GM04503 (cell line): ENCODE measurements at places on chromosomes 5 and 9.

- no peak for DNase-seq
Measured at GRCh38 chr5:138438724-138439476, at the start of gene REEP2. Gene REEP2 (plus strand): TSS chr5:138439057. CDS start chr5:138439209, 152 bp downstream.

- no peak for DNase-seq
Measured at GRCh38 chr5:68648944-68649857, 433.6 kb downstream of the PIK3R1 start.

DNA sequence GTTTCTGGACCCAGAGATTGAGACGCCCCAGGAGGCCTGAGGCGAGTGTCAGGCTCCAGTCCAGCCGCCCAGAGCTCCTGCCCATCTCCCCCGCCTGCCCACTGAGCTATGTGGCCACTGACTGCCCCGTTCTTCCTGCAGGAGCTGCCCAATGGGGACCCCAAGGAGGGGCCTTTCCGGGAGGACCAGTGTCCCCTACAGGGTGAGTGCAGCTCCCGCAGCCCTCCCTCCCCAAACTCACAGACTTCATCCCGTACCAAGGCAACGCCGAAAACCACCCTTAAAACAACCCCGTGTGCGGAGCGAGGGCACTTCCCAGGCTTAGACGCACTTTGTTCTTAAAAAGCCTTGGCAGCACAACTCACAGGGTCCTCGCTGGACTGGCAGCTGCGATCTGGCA lies 23.4 kb downstream of the NKD2 start:
- DNase-seq: no peak

- DNase-seq: no peak
Measured at GRCh38 chr5:61228229-61228628, 66.0 kb upstream of the SMIM15 start.

- DNase-seq: no peak
Measured at GRCh38 chr5:111509119-111509518, 3.2 kb downstream of the STARD4 start.

DNA sequence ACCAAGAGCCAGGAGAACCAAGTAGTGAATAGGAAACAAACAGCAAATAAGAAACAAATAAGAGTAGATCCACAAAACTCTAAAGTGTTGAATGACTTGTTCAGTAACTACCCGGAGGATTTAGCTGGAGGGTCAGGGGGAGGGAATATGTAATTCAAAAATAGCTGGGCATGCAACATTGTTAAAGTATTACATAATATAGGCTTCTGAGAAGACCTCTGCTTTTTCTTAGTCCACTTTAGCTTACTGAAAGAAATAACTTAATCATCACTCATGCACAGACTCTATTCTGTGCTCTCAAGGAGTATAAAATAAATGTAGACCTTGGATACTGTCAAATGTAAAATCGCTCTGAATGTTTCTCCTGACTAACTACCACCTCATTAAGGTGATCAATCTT lies 183.2 kb upstream of the POU5F2 start:
- DNase-seq: peak; percentile 14

- DNase-seq: no peak
Measured at GRCh38 chr5:58231041-58231440, 228.8 kb downstream of the PLK2 start.

DNA sequence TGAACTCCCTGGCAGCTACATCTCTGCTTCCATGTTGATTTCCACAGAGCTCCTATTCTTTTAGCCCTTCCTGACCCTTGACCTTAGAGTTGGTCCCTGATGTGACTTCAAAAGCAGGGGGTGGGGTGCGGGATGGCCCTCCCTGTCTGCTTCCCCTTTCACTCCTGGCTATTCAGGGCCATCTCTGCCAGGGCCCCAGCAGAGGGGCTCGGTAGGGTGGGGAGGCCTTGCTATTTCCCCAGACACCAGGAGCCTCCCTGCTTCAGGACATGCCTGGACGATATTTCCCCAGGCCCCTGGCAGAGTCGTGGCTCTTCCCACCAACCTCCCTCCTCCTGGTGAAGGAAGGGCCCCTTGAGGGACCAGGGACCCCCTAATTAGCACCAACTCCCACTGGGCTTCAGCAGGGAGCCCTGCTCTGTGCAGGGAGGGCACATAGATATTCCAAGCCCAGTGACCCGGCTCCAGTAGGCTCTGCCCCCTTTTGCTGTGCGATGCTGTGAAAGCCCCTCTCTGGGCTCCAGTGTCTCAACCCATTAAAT lies 17.3 kb downstream of the CORO2A start:
- no peak for DNase-seq

DNA sequence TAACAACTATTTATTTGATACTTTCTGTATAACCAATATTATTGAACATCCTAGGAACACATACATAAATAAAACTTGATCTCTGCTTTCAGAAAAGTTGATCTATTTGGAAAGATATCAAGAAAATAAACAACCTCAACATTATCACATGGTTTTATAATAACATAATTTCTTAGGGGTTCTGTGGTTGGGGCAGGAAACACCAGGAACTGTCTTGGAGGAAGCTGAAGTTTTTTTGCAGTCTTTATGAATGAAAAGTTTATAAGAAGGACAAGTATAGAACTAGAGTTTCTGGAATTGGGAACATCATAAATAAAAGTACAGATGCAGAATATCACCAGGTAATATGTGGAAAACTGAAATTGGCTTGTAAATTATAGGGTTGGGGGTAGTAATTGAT lies 296.1 kb downstream of the TAF11L14 start:
- no peak for DNase-seq

DNA sequence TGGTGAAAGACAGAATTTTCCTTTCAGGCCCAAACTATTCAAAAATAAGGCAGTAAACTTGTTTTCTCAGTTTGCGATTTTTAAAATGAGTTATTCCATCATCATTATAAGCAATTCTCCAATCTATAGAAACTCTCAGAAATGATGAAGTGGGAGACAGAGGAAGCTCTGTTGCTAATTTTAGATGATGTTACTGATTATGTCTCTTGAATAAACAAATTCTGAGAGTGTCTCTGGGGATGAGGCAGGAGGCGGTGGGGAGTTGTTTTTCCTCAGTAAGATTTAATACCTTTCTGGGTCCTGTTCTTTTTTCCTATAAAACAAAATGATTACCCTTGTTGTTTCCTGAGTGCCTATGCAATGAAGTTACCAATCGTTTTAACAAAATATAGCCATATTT lies 43.9 kb upstream of the TEX48 start:
- DNase-seq: no peak

GRCh38 chr9:126248680-126249079 lies 77.9 kb upstream of the MVB12B start:
- peak; percentile 63 for DNase-seq

DNA sequence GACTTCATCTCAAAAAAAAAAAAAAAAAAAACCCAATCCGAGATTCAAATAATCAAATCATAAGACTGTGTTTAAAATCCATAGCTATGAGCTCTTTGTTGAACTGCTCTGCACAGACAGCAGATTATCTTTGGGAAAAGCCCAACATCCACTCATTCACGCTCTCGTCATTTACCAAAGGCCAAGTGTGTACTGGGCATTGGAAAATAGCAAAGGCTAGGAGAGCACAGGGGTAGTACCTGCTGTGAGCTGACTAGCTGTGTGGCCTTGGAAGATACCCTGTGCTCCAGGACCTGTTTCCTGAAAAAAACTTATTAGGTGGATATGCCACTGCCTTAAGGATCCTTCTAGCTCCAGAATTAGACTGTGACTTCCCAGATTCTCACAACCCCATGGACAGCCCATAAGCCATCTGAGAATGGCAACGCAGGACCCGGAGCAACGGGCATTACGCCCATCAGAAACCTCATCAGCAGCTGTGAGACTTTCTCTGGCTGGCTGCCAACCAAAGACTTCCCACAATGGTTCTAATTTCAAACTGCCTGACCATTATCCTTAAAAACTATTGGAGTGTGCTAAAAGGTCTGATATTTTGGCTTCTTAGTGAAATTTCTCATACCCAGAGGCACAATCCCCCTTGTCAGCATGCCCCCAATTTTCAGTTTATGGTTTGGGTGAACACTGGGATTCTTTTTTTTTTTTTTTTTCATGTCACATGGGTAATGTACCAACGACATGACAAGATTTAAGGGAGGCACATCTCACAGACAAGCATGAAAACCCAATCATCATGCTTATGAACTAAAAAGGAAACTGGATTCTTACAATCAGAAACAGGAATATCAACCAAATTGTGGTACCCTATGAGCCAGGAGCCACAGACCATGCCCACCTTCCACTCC lies 16.8 kb downstream of the SERINC5 start:
- DNase-seq: no peak
